Glutamatergic neuron (in vitro differentiated cells): ENCODE measurements at places on chromosomes 13 and 19.

- peaks cover 39% of the 10 kb centered on the region for H3K4me1 ChIP-seq
- peaks cover 32% of the 10 kb centered on the region for H3K27me3 ChIP-seq
- peak overlapping the region; percentile 67 for H3K4me3 ChIP-seq
- no peak for DNase-seq
- H3K36me3 ChIP-seq: no peaks in the 10 kb centered on the region
Measured at GRCh38 chr19:39507715-39508364, 7.1 kb upstream of the SELENOV start.

DNA sequence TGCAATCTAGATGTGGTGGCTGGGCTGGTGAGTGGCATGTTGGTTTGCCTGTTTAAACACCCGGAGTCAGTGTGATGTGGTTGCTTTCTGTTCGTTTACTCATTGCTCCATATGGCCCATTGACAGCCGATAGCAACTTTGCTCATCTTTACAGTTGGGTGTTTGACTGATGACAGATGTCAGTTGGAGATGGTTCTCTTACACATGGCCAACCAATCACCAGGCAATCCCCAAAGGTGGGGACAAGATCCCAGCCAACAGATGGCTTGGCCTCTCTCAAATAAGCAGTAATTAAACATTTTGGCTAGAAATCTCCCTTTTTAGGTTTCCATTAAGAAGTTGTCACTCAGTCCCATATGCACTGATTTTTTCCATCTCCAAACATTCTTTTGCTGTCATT lies 497.1 kb upstream of the ARGLU1 start:
- peaks cover 35% of the 10 kb centered on the region for H3K4me1 ChIP-seq
- H3K4me3 ChIP-seq: peak overlapping the region; percentile 13
- H3K27me3 ChIP-seq: peaks cover 5% of the 10 kb centered on the region
- peak overlapping the region; percentile 89 for H3K27ac ChIP-seq
- H3K36me3 ChIP-seq: no peaks in the 10 kb centered on the region
- peak; percentile 16 for DNase-seq

GRCh38 chr19:47260476-47260875 lies 4.2 kb downstream of the CCDC9 start:
- no peak for DNase-seq
- no peak overlapping the region for H3K27ac ChIP-seq
- no peaks in the 10 kb centered on the region for H3K36me3 ChIP-seq
- H3K4me1 ChIP-seq: peaks cover 10% of the 10 kb centered on the region

- no peak for DNase-seq
- H3K27me3 ChIP-seq: peaks cover 10% of the 10 kb centered on the region
- H3K27ac ChIP-seq: peak overlapping the region; percentile 8
- H3K36me3 ChIP-seq: no peaks in the 10 kb centered on the region
Measured at GRCh38 chr19:18118420-18119012, 20.9 kb downstream of the MAST3 start.

- H3K4me1 ChIP-seq: peaks cover 3% of the 10 kb centered on the region
- H3K27me3 ChIP-seq: no peaks in the 10 kb centered on the region
- no peak overlapping the region for H3K4me3 ChIP-seq
- DNase-seq: no peak
- H3K27ac ChIP-seq: no peak overlapping the region
- H3K36me3 ChIP-seq: peaks cover 7% of the 10 kb centered on the region
Measured at GRCh38 chr13:41941174-41941573, 19.7 kb downstream of the VWA8 start.

DNA sequence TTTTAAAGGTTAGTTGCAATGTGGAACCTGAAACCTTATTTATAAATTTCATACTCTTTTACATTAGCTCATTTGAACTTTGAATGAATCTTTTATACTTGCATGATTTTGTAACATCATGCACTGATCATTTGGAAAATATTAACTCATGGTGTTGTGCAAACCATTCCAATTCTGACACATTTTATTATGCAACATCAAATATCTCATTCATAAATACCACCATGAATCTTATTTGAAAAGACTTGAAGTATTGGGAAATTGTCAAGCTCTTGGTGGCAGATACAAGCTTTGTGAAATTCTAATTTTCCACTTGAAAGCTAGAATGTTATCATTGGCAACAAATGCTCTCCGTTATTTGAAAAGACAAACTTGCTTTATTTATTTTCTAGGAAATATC lies 379.9 kb upstream of the PCDH20 start:
- H3K27me3 ChIP-seq: no peaks in the 10 kb centered on the region
- H3K4me1 ChIP-seq: no peaks in the 10 kb centered on the region
- no peaks in the 10 kb centered on the region for H3K36me3 ChIP-seq

DNA sequence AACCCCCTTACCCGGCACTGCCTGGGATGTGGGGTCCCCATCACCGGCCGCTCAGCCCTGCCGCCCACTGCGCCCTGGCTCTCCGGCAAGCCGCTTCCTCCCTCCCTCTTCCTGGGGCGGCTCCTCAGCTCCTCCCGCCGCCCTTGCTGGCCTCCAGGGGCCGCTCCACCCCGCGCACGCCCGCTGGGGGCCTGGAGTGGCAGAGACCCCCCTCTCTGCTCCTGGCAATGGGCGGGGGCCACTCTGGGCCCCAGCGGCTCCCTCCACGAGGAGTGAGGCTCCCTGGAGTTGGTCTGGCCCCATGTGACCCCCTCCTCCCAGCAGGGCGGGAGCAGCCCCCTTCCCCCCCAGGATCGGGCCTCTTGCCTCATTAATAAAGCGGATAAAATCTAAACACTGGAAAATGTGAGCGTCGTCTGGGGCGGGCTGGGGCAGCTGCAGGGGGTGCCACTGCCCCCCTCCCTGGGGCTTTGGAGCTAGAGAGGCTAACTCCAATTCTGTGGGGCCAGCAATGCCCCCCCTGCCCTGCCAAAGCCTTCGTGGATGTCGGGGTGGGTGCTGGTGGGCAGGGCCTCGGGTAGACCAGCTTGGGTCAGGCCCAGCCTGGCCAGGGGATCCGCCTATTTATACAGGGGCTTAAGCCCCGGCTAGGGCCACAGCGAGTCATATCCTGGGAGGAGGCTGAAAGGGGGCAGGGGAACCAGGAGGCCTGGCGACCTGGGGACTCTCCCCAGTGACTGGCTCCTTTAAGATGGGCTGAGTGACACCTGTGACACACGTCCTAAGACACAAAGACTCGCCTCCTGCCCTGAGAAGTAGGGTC lies at the start of gene PTGER1:
Gene PTGER1, minus strand, starts transcription at position 104 of the 823 bp plus-strand sequence. CDS start 1,034 bp downstream, outside the sequence.
- peak within 1 kb of the TSS; percentile 20 for H3K4me3 ChIP-seq
- DNase-seq: peak; percentile 54
- no peak within 1 kb of the TSS for H3K27ac ChIP-seq
- H3K4me1 ChIP-seq: peaks cover 11% of the 10 kb centered on the region
- no peaks in the 10 kb centered on the region for H3K36me3 ChIP-seq

DNA sequence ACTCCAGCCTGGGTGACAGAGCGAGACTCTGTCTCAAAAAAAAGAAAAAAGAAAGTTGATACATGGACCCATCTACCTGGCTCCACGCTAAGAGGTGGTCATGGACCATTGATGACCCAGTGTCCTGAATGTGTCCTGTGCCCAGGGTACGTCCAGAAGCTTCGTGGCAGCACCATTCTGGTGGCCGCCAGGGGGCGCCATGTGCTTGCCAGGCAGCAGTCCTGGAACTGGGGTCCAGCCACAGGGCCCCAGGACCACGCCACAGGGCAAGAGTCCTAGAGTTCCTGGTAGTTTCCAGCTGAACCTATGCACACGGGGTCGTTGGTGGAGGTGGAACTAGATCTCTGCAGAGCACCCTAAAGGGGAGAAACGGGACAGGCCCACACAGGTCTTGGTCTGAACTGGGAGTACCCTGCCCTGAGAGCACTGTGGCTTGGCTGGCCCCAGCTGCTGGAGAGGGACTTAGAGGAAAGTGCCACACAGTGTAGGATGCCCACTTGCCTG lies 19.9 kb upstream of the FBXO27 start:
- H3K27ac ChIP-seq: no peak overlapping the region
- DNase-seq: peak; percentile 71

- H3K36me3 ChIP-seq: no peaks in the 10 kb centered on the region
- peaks cover 17% of the 10 kb centered on the region for H3K4me1 ChIP-seq
- DNase-seq: no peak
- H3K27me3 ChIP-seq: peaks cover 3% of the 10 kb centered on the region
Measured at GRCh38 chr13:107964395-107964794, 250.9 kb downstream of the LIG4 start.

DNA sequence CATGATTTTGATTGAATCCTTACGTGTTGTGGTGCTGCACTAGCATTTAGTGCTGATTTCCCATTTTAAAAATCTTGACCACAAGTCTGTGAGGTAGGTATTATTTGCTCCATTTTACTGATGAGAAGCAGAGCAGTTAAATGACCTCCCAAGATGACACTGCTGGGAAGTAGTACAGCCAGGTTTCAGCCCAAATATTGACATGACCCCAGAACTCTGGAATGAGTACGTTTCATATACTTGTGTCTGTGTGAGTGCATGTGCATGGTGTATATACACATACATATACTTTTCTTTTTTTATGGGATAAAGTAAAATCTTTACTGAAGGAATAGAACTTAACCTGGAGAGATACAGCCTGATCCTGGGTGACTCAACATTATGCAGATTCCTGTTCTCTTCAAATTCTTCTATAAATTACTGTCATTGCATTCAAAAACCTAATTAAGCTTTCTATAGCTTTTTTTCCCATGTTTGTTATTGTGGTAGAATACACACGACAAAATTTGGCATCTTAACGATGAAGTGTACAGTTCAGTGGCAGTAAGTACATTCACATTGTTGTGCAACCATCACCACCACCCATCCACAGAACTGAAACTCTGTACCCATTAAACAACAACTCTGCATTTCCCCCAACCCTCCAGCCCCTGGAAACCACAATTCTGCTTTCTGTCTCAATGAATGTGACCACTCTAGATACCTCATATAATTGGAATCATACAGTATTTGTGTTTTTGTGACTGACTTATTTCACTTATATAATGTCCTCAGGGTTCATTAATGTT lies 311.9 kb downstream of the MTUS2 start:
- no peak overlapping the region for H3K4me3 ChIP-seq
- no peak overlapping the region for H3K27ac ChIP-seq

DNA sequence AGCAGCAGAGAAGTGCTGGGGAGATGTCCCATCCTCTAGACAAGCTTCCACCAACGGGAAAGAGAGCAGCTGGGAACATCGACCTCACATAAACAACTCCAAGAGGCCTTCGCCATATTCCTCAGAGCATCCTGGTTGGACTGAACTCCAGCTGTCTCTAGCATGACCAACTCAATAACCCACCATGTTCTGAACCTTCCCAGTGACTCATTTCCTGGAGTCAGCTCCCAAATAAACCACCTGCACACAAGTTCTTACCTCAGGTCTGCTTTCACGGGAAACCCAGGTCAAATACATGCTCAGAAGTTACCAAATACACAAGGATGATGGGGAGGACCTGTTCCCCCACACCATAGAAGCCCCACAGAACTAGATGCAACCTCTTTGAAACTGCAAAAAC lies 878.5 kb downstream of the UQCRFS1 start:
- H3K27ac ChIP-seq: no peak overlapping the region
- H3K4me3 ChIP-seq: no peak overlapping the region
- H3K4me1 ChIP-seq: no peaks in the 10 kb centered on the region
- H3K27me3 ChIP-seq: no peaks in the 10 kb centered on the region
- DNase-seq: no peak

- DNase-seq: no peak
- H3K27me3 ChIP-seq: peaks cover 2% of the 10 kb centered on the region
- H3K36me3 ChIP-seq: no peaks in the 10 kb centered on the region
- peak overlapping the region; percentile 68 for H3K27ac ChIP-seq
- H3K4me3 ChIP-seq: peak overlapping the region; percentile 93
Measured at GRCh38 chr19:19033176-19033425, 216 bp downstream of the SUGP2 start.

- H3K4me1 ChIP-seq: peaks cover under 1% of the 10 kb centered on the region
- no peaks in the 10 kb centered on the region for H3K27me3 ChIP-seq
- H3K27ac ChIP-seq: no peak overlapping the region
- no peaks in the 10 kb centered on the region for H3K36me3 ChIP-seq
- DNase-seq: no peak
Measured at GRCh38 chr13:45718063-45718462, 15.9 kb downstream of the CBY2 start.

DNA sequence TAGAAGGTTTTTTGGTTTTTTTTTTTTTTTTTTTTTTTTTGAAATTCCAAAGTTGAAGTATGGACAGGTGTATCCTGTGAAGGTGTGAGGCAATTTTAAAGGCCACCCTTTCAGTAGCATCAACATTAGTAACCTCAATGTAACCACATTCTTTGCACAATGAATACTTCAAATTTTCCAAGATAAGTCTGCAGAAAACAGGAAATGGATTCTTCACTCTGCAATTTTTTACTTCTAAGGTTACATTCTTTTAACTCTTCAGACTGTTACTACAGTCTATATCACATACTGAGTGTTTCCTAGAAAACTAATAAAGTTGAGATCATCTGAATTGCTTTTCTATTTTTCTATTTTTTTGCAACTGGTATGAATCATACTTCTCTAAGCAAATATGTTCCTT lies 569.0 kb upstream of the GPC6 start:
- H3K36me3 ChIP-seq: no peaks in the 10 kb centered on the region
- no peak overlapping the region for H3K4me3 ChIP-seq
- DNase-seq: no peak

DNA sequence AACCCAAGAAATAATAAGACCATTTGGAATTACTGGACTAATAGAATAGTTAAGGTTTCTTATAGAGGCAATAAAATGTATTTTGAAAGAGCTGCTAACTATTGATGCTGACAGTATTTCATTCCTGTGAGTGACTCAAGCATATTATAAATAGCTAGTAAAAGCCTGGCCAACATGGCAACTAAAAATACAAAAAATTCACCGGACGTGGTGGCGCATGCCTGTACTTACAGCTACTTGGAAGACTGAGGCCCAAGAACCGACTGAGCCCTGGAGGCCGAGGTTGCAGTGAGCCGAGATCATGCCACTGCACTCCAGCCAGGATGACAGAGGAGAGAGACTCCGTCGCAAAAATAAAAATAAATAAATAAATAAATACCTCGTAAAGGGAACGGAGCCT lies 5.4 kb upstream of the ICAM3 start:
- no peaks in the 10 kb centered on the region for H3K36me3 ChIP-seq
- no peak overlapping the region for H3K4me3 ChIP-seq
- peaks cover 2% of the 10 kb centered on the region for H3K27me3 ChIP-seq
- H3K4me1 ChIP-seq: no peaks in the 10 kb centered on the region

- no peak overlapping the region for H3K4me3 ChIP-seq
- H3K27me3 ChIP-seq: peaks cover 17% of the 10 kb centered on the region
- H3K4me1 ChIP-seq: peaks cover 44% of the 10 kb centered on the region
- peak; percentile 89 for DNase-seq
Measured at GRCh38 chr13:110644892-110645521, 29.7 kb downstream of the NAXD start.

- no peak overlapping the region for H3K27ac ChIP-seq
- H3K4me3 ChIP-seq: no peak overlapping the region
- H3K27me3 ChIP-seq: no peaks in the 10 kb centered on the region
- DNase-seq: no peak
- no peaks in the 10 kb centered on the region for H3K36me3 ChIP-seq
- peaks cover 6% of the 10 kb centered on the region for H3K4me1 ChIP-seq
Measured at GRCh38 chr13:33678084-33678483, 139.9 kb upstream of the RFC3 start.

GRCh38 chr19:31597616-31598015 lies 248.4 kb upstream of the TSHZ3 start:
- no peak for DNase-seq
- H3K27ac ChIP-seq: no peak overlapping the region
- no peaks in the 10 kb centered on the region for H3K36me3 ChIP-seq
- peaks cover 3% of the 10 kb centered on the region for H3K4me1 ChIP-seq
- H3K27me3 ChIP-seq: no peaks in the 10 kb centered on the region
- no peak overlapping the region for H3K4me3 ChIP-seq

GRCh38 chr13:94312511-94313216 lies 166.8 kb downstream of the DCT start:
- peaks cover 70% of the 10 kb centered on the region for H3K4me1 ChIP-seq
- H3K36me3 ChIP-seq: no peaks in the 10 kb centered on the region
- peak overlapping the region; percentile 10 for H3K4me3 ChIP-seq
- no peak for DNase-seq
- no peaks in the 10 kb centered on the region for H3K27me3 ChIP-seq

- no peaks in the 10 kb centered on the region for H3K27me3 ChIP-seq
- peaks cover 30% of the 10 kb centered on the region for H3K36me3 ChIP-seq
- no peak overlapping the region for H3K4me3 ChIP-seq
- H3K4me1 ChIP-seq: no peaks in the 10 kb centered on the region
Measured at GRCh38 chr13:27704681-27705080, 83.0 kb downstream of the POLR1D start.
